ENCODE measurements at places on chromosomes 4 and X. TPM values are rescaled to one million over a fixed set of nuclear protein-coding genes. Genes with fewer than 3 reads are reported as not detected.

The RTL9 gene
- total RNA-seq: under 0.01 TPM

The BANK1 gene
- total RNA-seq: 0.32 TPM

The PLK4 gene
- 3.5 TPM for total RNA-seq

The EDA gene
- under 0.01 TPM for total RNA-seq

The ZNF157 gene
- 0.43 TPM for total RNA-seq

The IL2RG gene
- total RNA-seq: not detected

The SPARCL1 gene
- 1.5 TPM for total RNA-seq

The ENOX2 gene
- total RNA-seq: 4.9 TPM

The PCDH10 gene
- total RNA-seq: 0.79 TPM

The DCAF4L1 gene
- total RNA-seq: not detected

The MAP7D2 gene
- total RNA-seq: not detected

The AFF2 gene
- 0.79 TPM for total RNA-seq

The MAGEA10 gene
- total RNA-seq: not detected

The KIAA1210 gene
- not detected for total RNA-seq

The PABPC5 gene
- 1.6 TPM for total RNA-seq

The MAGEB17 gene
- 0.09 TPM for total RNA-seq
